Islet precursor cell (in vitro differentiated cells): ENCODE measurements at places on chromosomes 2 and 18.

DNA sequence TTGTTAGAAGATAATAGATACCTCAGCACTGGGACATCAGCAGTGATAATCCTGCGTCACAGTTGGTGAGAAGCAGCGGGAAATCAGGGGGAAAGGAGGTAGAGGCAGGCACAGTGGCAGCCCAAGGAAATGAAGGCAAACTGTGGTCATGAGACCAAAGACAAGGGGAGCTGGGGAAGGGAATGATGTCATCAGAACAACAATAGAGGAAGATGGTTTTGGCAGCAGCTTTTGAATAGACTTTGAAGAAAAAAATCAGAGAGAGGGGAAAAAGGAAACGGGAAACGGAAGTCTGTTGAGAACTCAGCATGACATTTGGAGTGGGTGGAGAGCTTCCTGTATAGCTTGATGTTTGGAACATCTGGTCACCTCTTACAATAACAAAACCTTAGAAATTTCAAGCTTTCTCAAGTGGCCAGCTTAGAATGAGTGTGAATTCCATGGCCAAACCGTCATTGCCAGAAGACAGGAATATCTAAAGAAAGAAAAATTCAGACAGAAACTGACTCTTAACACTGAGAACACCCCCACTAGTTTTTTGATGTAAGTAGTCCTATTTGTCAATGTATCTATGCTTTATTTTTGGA is 18.4 kb upstream of the YES1 start:
- no peak for DNase-seq

GRCh38 chr2:40797120-40797519 is 345.2 kb upstream of the SLC8A1 start:
- no peak for DNase-seq

DNA sequence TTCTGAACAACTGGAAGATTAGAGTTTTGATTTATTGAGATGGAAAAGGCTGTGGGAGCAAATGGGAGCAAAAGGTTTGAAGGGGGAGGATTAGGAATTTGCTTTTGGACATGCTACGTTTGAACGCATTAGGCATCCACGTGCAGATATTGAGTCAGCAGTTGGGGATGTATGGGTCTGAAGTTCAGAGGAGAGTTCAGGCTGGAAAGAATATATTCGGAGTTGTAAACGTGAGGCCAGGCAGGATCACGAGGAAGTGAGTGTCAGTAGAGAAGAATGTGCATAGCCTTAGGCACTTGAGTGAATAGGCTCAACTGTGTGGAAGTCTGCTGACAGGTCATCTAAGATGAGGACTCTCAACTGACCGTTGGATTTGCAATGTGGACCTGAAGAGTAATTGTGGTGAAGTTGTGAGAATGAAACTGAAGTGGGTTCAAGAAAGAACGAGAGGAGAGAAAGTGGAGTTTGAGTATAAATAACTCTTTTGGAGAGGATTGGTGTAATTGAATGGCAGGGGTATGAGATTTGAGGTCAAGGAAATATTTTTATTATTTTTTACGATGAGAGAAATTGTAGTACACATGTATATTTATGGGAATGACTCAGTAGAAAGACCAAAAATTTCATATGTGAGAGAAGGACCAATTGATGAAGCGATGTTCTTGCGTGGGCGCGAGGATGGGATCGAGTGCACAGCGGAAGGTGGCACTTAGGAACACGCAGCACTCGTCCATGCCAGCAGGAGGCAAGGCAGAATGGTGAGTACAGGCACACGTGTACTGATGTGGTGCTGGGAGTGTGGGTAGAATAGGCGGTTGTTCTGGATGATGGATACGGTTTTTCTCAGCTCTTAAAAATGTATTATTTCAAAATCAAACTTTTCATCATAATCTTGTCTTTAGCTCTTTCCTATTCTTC is 40.5 kb upstream of the POLE4 start:
- peak; percentile 91 for DNase-seq

DNA sequence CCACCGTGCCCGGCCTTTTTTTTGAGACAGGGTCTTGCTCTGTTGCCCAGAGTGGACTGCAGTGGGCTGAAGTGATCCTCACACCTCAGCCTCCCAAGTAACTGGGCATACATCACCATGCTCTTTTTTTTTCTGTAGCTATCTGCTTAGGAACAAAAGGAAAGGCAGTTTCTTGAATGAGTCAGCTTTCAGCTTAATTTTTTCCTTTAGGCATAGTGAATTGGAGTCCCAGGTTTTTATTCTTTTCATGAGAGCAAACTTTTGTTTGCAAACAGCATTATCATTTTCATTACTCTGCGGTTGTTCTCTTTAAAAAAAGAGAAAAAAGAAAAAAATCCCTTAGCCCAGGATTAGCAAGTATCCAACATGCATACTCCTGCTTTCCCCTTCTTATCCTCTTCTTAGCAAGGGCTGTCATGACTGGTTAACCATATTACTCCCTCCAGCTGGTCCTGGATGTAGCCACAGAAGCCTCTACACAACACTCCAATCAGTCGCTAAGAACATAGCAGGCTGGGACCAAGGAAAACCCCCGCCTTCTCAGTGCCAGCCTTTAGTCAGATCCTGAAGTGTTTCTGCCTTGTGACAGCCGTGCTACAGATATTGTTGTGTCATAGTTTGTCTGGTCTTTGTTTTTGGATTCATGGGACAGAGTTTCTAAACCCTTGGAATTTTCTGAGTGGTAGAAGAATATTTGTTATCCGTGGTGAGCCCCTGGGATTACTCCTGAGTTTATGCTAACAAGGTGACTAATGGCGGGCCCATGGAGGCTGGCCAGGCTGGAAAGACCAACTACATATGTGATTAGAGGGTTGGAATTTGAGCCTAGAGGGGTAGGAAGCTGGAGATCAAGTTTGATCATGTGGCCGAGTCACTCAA is 23.3 kb upstream of the ST3GAL5 start:
- peak; percentile 79 for DNase-seq

DNA sequence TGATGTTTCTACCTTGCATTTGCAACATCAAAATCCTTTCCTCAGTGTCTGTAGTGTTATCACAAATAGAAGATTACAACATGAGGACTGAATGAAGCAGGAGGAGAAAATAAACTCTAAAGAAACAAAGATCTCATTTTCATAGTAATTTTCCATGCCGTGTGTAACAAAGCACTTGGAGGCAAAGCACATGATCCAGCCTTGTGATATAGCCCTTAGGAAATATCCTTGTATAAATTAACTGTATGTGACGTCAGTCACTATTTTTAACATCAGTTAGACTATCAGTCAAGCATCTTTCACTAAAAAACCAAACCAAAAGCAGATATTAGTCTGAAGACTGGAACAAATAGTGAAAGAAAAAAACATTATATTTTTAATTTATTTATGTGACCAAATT is 492.1 kb upstream of the CNTNAP5 start:
- DNase-seq: no peak

DNA sequence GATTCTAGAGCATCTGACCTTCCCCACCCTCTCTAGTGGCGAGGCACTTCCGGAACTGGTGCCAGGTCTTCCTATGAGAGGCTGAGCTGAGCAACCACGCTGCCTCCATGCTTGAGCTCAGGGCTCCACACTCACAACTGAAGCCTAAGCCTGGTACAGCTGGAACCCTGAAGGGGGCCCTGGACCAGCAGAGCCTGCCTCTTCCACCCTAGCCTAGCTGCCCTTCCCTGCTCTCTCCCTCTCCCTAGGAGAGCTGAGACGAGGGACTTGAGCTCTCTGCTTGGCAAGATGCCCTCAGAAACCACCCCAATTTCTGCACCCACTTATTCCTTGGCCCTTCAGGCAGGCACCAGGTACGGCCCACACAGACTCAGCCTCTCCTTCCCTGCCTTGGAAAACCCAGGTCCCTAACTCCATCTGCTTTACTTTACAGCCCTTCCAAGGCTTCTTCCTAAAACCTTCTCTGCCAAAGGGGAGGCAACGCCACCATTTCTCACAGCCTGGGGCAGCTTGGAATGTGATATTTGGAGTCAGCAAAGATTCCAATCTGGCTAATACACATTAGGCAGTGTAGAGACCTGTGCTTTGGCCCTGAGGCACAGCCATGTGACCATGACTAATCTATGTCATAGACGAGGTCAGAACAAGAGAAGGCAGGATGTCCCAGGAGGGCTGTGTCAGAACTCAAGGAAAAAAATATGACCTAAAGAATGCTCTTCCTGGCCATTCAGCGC is 18.8 kb downstream of the COX7A2L start:
- DNase-seq: peak; percentile 97

DNA sequence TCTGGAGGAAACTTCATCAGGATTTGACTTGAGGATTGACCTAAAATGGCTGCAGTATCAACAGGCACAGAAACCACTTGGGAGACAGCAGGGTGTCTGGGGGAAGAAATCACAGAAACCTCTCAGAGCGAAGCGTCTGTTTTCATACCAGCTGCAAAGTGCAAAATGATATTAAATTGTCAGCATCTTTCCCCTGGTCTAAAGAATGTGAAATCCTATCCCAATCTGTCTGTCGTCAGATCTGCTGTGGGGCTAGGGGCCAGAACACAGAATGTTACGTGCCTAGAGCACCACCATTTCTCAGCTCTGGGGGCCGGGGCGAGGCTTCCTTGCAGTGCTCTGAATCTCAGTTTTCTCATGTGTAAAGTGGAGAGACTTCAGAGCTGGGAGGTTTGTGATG is 54.1 kb upstream of the MYCN start:
- DNase-seq: no peak

DNA sequence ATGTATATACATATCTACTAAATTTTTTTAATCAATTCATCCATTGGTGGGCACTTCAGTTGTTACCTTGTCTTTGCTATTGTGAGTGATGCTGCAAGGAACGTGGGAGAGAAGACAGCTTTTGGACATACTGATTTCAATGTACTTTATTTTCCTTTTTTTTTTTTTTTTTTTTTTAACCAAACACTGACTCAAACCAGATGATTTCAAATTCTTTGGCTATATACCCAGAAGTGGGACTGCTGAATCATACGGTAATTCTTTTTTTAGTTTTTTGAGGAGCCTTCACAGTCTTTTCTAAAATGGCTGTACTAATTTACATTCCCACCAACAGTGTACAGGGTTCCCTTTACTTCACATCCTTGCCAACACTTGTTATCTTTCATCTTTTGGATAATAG is 204.7 kb downstream of the INSIG2 start:
- no peak for DNase-seq

GRCh38 chr2:171089489-171089888 is 71.2 kb downstream of the TLK1 start:
- no peak for DNase-seq

GRCh38 chr2:28172114-28172898 is 220.4 kb upstream of the FOSL2 start:
- DNase-seq: no peak

- DNase-seq: no peak
Measured at GRCh38 chr2:46978723-46979122, 63.1 kb upstream of the MCFD2 start.

DNA sequence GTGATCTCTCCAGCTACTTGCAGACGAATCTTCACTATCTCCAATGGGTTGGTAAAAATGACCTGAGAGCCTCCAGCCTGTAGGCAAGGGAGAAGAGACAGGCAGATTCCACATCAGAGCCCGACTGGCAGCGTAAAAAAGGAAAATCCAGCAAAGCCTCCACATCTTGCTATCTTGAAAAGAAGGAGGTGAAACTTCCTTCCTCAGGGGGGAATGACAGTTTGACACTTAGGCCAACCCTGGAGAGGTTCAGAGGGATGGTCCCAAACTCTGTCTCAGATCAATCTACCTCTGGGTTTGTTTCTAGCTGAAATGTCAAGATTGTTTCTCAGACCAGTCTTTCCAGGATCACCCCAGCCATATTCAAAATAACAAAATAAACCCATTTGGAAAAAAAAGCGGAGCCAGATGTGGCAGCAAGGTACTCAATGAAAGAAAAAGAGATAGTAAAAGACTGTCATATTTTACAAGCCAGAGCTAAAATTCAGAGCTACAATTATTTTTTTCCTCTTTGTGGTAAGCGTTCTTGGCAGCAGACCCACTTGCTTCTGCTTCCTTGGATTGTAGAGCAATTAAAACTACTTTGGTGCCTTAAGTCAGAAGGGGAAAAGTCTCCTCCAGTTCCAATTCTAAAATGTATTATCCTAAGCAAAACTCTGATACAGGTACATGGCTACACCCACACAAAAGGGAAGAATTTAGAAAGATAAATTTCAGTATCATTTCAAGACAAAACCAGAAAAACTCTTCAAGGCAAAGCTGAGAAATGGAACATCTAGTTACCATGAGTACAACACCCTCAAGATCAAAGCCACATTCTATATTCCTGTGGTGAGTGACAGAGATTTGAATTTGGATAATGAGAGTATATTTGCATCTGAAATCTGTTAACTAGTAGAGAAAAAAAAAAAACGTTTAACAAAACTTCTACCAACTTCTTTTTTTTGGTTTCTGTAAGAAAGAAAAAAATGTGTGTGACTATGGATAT is 100.1 kb downstream of the SLC25A12 start:
- DNase-seq: no peak

DNA sequence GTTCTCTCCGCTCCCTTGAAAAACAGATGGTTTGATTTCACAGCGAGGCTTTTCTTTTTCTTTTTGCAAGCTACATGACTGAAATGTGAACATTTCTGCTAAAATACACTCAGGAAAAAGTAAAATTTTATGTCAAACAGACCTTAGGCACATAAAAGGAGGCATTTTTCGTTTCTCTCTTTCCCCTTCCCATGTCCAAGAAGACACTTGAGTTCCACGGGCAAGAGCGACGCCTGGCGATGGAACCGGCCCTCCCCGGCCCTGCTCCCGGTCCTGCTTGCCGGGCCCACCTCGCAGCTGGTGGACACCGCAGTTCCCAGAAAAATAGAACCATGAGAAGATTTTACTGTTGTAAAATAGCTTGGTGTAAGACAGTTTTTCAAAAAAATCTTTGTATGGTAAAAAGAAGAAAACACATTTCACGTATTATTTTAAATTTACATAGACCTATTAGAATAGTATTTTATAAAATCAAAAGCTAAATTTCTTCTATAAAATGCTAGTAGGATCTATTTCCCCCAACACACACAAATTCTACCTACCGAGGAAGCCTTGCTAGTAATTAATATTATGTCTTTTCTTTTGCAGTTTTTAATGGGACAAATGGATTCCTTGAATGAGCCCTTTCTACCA is 2.3 kb upstream of the ALKAL2 start:
- peak; percentile 87 for DNase-seq

DNA sequence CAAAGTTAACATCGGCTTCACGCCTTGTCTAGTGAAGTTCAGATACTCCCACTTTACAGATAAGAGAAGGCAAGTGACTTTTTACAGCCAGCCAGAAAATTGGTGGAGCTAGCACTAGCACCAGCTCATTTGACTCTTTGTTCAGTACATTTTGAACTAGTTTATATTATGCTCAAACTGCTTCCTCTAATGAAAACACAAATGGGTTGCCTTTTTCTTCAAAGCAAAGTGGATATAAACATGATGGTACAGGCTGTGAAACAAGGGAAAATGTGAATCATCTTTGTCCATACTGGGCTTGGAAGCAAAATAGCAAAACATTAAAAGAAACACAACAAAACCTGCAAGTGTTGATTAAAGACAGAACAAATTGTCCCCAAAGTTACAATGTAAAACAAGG is 99.6 kb upstream of the LHCGR start:
- no peak for DNase-seq
